ENCODE measurements at places on chromosomes 5 and 9.

- DNase-seq: no peak
These were observed 115.0 kb downstream of the KIAA1958 start for GRCh38 chr9:112601636-112602035.

DNA sequence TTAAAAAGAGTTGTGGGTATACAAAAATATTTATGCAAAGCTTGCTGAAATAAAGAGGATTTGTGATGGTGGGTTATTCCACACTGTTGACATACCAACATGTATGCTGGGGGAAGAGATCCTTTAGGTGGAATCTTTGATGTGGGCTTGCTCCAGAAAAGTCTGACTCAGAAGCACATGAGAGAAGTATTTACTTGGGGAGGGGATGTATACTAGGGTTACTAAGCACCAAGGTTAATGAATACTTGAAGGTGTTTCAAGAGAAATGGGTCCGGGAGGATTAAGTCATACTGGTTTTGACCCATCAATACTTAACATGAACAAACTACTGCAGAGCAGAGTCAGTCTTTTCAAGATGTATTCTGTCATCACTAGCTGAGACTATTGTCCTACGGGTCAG lies 316.4 kb upstream of the GRIN3A start:
- no peak for DNase-seq

DNA sequence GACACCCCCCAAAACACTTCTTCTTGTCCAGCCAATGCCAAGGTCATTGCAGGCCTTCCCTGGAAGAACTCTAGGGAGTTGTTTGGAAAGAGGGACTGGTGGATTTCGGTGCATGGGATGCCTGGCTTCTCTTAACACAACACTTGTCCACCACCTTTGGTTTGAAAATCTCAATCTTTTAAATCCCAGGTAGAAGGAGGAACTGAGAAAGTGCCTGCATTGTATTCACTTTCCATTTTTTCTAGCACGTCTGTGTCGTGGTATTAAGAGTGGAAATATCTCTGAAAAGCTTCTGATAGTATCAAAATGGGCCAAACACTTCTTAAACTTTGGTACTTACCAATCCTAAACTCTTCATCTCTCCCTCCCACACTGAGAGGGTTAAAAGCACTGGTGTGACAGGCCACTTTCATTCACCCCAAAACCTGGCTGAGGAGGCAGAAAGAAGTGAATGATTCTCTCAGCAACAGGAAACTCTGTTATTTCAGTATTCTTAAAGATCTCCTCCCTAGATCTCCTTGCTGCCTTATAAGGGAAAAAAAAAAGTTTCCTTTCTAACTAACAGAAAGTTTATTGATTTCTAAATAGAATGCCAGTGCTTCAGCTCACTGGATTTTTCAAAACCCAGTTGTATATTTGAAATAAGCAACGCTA lies 3.9 kb upstream of the NFIB start:
- DNase-seq: no peak

DNA sequence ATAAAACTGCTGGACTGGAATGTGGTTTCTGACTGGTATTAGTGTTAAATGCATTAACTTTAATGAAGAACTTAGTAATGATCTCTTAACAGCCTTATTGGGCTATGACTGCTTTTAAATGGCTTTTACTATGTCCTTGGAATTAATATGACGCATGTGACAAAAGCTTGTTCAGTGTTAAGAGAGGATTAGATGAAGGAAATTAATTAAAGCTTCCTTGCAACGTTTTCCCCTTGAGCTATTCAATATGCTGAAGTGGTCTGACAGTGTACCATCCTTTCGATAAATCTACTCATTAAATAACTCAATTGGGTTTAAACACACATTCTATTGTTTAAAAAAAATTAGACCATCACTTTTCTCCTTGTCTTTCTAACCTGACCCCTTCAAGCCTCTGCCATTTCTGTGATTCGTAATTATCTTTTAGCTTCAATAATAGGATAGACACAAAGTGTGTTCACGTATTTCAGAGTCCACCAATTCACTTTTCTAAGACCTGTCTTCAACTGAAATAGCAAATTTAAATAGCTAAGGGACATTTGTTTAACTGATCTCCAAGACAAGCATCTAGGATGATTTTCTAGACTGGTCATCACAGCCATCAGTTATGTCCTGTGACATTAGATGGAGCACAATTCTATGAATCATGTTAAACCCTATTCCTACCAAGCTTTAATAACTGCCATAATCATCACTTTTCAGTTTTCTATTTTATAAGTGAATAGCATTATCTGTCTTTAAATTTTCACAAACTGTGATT lies 1258.0 kb upstream of the CDH9 start:
- no peak for DNase-seq

GRCh38 chr9:99607842-99608448 lies 213.7 kb upstream of the NR4A3 start:
- no peak for DNase-seq

- no peak for DNase-seq
These were observed 29.6 kb downstream of the ANKDD1B start for GRCh38 chr5:75640826-75641225.

- no peak for DNase-seq
These were observed 41.3 kb upstream of the ROPN1L start for GRCh38 chr5:10400411-10400810.

- DNase-seq: no peak
These were observed 1.8 kb downstream of the AQP3 start for GRCh38 chr9:33445389-33446239.

DNA sequence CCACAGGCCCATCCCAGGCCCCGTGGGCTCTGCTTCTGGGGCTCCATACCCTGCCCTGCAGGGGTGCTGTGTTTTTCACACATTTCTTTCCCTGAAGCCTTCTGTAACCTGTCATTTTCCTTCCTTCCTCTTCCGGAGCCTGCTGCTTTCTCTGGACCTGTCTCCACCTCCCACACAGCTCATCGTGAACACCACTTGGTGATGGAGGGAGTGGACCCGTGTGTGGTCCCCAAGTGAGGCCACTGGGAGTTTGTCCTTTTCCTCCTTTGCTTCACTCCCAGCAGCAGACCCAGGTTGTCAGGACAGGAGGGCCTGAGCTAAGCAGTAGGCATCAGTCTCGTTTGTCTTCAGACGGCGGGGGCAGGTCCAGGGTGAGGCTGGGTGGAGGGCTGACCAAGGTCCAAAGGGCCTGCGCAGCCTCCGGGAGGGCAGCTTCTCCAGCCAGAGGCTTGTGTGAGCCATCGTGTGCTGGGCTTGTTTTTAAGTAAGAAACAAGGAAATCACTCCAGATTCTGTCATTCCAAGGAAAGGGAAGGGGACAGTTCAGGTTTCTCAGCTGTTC lies 5.8 kb upstream of the POMT1 start:
- no peak for DNase-seq

GRCh38 chr9:124771867-124772679 lies 962 bp upstream of the NR6A1 start:
- DNase-seq: no peak

DNA sequence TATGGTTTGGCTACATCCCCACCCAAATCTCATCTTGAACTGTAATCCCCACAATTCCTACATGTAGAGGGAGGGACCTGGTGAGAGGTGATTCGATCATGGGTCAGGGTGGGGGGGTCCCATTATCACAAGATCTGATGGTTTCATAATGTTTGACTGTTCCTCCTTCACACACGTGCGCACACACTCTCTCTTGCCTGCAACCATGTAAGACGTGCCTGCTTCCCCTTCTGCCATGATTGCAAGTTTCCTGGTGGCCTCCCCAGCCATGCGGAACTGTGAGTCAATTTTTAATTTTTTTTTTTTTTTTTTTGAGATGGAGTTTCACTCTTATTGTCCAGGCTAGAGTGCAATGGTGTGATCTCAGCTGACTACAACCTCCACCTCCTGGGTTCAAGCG lies 27.0 kb downstream of the FAM169A start:
- no peak for DNase-seq

- DNase-seq: no peak
These were observed 20.9 kb upstream of the SYNPO start for GRCh38 chr5:150619359-150620230.

DNA sequence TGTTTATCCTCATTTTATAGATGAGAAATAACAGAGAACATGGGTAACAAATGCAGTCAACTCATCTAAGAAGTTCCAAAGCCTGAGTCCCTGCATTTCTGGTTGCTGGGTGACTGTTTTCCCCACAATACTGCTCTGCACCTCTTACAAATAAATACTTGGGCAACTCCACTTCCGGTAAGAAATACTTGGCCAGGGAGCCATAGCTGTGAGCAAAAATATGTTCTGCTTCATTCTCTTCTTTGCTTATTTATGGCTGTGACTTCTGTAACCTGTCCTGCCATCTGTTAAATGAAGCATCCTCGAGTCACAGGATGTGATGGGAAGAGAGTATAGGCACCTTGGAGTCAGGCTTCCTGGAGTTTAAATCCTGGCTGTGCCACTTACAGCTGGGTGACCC lies 49.9 kb downstream of the GDNF start:
- DNase-seq: no peak

- no peak for DNase-seq
These were observed 40.8 kb upstream of the FSTL4 start for GRCh38 chr5:133652951-133653759.

DNA sequence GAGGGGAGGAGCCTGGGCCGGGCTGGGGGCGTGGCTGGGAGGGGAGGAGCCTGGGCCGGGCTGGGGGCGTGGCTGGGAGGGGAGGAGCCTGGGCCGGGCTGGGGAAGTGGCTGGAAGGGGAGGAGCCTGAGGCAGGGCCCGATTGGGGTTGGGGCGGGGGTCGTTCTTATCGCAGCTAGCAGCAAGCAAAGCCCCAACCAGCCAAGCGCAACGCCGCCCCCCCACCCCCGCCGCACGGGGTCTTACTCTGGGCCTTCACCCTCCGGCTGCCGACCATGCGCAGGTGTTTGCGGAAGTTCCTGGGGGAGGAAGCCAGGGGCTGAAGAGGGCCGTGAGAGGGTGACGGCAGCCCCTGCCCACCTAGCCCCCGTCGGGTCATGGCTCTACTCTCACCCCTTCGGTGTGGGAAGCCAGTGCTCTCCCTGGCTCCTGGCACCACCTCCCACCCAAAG lies 5.0 kb downstream of the NSMF start:
- no peak for DNase-seq

DNA sequence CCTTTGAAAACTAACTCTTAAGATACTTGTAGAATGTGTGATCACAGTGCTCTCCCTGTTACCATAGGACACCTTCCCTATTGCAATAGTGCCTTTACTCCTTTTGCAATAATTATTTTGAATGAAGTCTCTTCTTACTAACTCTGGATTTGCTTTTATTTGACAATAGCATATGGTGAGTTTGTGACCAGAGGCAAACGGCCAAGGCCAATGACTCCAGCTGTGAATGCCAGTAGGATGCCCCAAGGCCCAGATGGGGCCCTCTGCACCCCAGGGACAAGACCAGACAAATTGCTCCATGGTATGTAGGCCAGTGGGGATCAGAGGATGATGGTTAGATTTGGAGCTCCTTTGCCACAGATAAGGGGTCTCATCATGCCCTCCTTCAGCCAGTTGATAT lies 116.9 kb downstream of the NPR3 start:
- DNase-seq: no peak

- no peak for DNase-seq
These were observed 208.5 kb upstream of the PLPPR1 start for GRCh38 chr9:100819980-100820379.

GRCh38 chr5:133921069-133921468 lies 47.4 kb downstream of the C5orf15 start:
- DNase-seq: no peak

DNA sequence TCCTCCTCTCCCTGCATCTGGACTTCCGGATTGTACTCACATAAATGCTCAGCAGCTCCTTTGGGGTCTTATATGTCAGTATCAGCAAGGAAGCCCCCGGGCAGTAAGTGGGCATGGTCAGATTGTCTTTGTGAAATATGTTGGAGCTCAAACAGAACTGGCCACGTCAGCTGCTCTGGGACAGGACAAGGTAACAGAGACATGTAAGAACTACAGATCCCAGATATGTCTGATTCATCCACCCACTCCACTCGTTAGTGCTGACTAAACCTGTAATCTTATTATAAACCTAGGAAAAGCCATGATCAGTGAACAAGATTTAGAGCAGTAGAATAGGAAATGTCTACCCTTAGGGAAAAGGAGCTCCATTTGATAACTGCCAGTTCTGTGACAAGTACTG lies 561.8 kb downstream of the CETN3 start:
- DNase-seq: no peak

- DNase-seq: peak; percentile 18
These were observed 1.8 kb downstream of the EGR1 start for GRCh38 chr5:138466900-138467710.

GRCh38 chr5:82748688-82749460 lies 328.3 kb downstream of the TMEM167A start:
- DNase-seq: no peak

DNA sequence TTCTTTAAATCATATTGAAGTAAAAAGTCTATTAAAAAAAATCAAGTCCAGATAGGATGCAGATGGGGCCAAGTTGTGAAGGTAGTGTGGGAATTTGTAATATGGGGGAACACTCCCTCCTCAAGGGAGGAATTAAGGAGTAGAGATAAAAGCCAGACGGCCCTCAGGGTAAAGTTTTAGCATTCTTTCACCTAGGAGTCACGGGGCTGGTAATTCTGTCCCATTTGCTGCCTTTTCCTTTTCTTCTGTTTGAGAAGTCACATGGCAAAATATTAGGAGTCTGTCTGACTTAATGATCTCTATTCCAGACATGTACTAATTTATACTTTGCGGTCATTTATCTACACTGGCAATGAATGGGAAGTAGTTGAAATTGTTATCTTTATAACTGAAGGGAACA lies 61.9 kb downstream of the SNX24 start:
- DNase-seq: no peak

DNA sequence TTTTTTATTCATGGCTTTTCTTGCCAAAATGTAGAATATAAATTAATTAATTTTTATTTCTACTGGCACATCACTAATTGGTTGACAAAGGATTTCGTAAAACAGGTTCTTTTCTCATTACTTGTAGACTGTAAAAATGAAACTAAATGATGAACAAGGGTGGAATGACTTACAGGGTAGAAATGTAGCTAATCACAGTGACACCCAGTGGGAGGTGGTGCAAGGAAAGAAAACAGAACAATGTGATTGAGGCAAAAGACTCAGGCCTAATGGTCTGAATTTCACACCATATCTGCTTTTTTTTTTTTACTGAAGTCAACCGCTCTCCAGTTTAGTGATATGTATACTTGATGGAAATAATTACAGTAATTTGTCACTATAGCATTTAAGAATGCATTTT lies 28.9 kb downstream of the GABRG2 start:
- DNase-seq: no peak

GRCh38 chr9:126668058-126668457 lies 54.3 kb downstream of the LMX1B start:
- no peak for DNase-seq

GRCh38 chr9:113895526-113895925 lies 19.4 kb downstream of the ZNF618 start:
- DNase-seq: no peak
